Hematopoietic multipotent progenitor cell (in vitro differentiated cells): ENCODE measurements at places on chromosomes 3 and 15.
A peak's percentile ranks its signal among the peaks of the same experiment; 100 is the strongest.

DNA sequence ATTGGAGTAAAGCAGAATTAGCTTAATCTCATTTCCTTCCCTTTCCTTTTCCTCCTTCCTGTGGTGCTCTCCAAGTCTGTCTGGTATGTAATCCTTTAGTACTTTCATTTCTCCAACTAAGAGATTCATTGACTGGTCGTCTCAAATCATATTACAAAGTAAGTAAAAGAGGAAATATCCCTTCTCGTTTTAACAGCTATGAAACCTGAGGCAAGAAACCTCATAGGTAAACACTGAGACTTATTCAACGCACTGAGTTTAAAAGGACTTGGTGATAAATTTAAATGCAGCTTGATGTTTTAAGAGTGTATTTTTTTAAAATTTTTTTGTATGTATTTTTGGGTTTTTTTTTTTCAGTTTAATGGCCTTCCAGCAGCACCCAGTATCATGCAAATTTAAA is 117.2 kb upstream of the LRRC3B start:
- no peak for DNase-seq

- no peak for DNase-seq
Measured at GRCh38 chr3:15979495-15979894, 181.7 kb upstream of the ANKRD28 start.

- no peak for DNase-seq
Measured at GRCh38 chr15:80260551-80260950, 8.5 kb upstream of the CTXND1 start.

- DNase-seq = no peak
Measured at GRCh38 chr15:89142423-89142822, 54.2 kb downstream of the ABHD2 start.

DNA sequence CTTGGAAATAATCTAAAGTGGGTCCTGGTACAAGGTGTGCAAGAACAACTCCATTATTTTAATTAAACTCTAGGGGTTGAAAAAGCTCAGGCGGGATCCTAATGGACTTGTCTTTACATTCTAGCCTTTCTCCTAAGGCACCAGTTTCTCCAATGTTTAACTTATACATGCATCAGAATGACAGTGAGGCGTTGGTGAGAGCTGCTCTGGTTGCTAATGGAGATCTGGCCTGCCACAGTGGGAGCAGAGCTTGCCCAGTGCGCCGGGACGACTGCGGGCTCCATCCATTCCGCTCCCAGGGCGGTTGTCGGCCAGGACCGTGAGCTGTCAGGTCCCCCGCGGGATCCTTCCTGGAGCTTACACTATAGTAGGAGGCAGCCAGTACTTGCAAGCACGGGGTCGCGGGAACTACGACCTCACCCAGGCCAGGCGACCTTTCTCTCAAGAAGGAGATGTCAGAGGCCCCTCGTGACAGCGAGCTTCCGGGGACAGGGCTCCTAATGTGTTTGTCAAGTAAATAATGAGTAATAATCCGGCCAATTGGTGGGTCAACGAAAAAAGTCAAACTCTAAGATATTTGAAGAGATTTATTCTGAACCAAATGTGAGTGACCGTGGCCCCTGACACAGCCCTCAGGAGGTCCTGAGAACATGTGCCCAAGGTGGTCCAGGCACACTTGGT is 991 bp upstream of the HIGD1A start:
- DNase-seq = no peak

DNA sequence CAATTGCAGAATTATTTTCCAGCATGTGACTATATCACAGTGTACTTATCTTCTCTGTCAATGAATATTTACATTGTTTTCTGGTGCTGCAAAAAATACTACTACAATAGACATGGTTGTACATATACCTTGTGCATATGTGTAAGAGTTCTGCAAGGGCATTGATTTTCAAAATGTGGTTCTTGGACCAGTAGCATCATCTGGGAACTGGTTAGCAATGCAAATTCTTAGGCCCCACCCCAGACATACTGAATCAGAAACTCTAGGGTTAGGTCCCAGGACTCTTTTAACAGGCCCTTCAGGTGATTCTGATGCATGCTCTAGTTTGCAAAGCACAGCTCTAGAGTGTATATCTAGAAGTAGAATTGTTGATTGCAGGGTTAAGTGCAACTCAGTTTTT is 292.3 kb downstream of the ZNF621 start:
- DNase-seq = no peak

- DNase-seq = no peak
Measured at GRCh38 chr3:123046262-123047061, 18.9 kb upstream of the SEMA5B start.

GRCh38 chr3:61894988-61895935 is 333.9 kb downstream of the PTPRG start:
- no peak for DNase-seq

GRCh38 chr3:134353171-134353825 is 20.9 kb downstream of the AMOTL2 start:
- no peak for DNase-seq

DNA sequence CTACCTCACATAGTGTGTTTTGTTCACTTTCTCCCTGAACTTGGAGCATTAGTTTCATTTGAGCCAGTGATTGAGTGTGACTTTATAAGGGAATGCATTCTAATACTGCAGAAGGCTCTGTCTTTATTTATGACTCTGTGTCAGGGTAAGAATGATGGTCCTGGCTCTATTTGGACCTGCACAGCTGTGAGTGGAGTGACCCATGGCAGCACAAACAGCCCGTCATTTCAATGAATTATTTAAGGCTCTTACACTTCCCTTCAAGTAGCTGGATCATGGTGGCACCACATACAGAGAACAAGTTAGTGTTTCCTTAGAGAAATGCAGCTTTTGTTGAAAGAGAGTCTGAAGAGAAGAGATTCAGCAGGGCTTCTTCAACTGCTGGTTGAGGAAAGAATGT is 16.4 kb downstream of the TMEM108 start:
- no peak for DNase-seq

DNA sequence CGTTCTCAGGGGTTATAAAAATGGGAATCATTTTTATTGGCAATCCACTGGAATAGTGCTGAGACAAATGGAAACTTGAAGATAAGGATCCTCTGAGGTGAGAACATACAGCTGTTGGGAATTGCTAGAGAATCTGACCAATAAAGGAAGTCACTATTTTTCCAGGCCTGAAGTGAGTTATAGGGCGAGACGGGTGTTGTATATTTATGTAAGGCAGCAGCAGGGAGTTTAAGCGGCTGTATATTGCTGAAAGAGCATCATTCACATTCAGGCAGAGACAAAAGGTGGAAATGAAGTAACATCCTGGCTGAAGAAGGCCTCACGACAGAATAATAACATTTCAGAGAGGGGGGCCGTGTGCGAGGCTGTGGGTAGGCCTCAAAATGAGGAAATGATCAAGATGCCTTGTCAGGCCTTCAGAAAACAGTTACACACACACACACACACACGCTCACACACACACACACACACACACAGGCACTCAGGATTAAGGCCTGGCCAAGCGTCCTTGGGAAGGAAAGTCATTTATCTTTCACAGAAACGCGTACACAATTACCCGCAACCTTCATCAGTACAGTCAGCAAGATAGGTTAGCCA is 964.9 kb upstream of the NR2F2 start:
- DNase-seq = no peak

- no peak for DNase-seq
Measured at GRCh38 chr3:194040516-194041273, 95.3 kb upstream of the HES1 start.

- no peak for DNase-seq
Measured at GRCh38 chr15:78679089-78679511, 38.1 kb upstream of the CHRNB4 start.

GRCh38 chr15:92904722-92905571 is 4.8 kb downstream of the CHD2 start:
- no peak for DNase-seq

DNA sequence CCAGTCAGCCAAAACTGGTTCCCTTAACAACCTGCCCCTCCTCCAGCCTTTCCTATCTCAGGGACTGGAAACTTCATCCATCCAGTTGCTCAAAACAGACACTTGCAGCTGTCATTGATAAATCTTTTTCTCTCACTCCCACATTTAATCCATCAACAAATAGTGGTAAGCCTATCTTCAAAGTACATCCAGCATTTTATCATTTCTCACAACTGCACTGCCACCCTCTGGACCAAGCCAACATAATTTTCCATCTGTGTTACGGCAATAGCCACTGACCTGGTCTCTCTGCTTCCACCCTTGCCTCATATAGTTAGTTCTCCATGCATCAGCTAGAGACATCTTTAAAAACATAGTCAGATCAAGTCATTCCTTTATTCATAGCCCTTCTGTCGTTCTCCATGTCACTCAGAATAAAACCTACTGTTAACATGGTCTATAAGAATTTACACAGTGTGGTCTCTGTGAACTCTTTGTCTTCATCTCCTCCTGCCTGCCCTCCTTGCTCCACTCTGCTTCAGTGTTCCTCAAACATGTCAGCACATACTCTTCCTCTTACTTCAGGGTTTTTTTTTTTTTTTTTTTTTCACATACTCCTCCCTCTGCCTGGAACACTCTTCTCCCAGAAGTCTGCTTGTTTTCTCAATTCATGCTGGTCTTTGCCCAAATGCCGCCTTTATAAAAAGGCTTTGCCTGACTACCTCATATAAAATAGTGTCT is 102.5 kb upstream of the COL6A5 start:
- DNase-seq = peak; percentile 13

- no peak for DNase-seq
Measured at GRCh38 chr15:41417418-41418195, 712 bp downstream of the RTF1 start.
